ENCODE measurements at places on chromosomes 2 and 18.
A peak's percentile ranks its signal among the peaks of the same experiment; 100 is the strongest.

DNA sequence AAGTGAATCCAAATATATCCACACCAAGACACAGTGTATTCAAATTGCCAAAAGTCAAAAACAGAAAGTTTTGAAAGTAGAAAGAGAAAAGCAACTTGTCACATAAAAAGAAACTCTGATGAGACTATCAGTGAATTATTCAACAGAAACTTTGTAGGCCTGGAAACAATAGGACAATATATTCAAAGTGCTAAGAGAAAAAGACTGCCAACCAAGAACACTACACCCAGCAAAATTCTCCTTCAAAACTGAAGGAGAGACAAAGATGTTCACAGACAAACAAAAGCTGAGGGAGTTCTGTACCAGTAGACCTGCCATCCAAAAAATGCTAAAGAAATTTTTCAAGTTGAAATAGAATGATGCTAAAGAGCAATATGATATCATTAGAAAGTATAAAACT is 69.6 kb downstream of the GYPC start:
- no peak for DNase-seq

DNA sequence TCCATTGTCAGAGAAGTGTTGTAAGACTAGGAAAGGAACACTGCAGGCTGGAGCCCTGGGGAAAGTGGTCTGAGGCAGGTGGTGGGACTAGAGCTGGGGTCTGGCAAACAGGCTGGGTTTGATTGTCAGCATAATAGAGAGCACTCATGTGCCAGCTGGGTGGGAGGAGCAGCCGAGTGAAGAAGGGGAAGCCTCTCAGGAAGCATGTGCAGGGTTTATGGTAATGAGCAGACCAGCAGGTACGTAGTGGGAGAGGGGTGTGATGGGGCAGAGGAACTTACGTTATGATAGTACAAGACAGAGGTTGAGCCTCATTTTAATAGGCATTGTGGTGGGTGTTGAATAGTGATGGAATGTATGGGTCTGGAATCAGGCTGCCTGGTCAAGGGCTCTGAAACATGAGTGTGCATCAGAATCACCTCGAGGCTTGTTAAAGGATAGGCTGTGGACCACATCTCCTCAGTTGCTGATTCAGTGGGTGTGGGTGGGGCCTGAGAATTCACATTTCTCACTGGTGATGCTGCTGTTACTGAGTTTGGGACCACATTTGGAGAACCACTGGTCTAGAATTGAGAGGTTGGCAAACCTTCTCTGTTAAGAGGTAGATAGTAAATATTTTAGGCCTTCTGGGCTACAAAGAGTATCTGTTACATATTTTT is 1.7 kb upstream of the MGAT5 start:
- DNase-seq = no peak

DNA sequence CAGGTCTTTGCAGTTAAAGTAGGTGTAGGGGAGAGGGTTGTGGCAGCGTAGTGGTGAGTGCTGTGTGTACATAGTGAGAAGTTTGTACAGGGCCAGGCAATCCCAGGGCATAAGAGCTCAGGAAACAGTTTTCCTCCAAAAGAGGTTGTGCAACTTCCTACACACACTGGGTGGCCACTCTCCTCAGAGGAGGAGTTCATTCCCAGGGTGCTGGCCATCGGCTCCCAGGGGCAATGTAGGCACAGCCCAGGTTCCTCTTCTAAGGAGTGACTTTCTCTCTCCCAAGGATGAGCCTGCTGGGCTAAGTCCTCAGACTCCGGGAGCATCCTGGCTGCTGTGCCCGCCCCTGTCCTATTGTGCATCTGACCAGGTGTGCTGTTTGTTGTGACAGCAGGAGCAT is 3.0 kb downstream of the ACOXL start:
- DNase-seq = no peak

DNA sequence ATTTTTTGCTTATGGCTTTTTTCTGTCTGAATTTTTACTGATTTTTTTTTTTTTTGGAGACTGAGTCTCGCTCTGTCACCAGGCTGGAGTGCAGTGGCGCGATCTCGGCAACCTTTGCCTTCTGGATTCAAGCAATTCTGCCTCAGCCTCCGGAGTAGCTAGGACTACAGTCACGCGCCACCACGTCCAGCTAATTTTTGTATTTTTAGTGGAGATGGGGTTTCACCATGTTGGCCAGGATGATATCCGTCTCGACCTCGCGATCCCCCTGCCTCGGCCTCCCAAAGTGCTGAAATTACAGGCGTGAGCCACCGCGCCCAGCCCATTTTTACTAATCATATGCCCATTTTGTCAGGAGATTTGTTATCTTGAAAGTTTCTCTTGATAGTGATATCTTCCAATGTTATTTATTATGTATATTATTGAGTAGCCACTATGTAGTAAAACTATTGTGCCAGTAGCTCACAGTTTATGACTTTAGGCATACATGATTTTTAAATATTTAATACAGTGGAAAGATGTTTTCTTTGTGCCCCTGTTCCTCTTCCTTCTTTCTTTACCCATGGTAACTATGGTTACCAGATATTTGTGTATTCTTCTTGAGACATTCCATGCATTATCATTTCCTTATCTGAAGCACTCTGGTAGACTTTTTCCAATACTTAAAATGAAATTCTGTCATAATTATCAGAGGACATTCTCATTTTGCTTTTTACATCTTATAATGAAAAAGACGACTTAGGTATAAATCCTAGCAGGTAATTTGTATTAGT is 2.1 kb downstream of the HAT1 start:
- no peak for DNase-seq

- DNase-seq = no peak
Measured at GRCh38 chr2:233363744-233364235, 9.5 kb downstream of the DGKD start.

- no peak for DNase-seq
Measured at GRCh38 chr2:181520253-181520652, 63.1 kb downstream of the ITGA4 start.

DNA sequence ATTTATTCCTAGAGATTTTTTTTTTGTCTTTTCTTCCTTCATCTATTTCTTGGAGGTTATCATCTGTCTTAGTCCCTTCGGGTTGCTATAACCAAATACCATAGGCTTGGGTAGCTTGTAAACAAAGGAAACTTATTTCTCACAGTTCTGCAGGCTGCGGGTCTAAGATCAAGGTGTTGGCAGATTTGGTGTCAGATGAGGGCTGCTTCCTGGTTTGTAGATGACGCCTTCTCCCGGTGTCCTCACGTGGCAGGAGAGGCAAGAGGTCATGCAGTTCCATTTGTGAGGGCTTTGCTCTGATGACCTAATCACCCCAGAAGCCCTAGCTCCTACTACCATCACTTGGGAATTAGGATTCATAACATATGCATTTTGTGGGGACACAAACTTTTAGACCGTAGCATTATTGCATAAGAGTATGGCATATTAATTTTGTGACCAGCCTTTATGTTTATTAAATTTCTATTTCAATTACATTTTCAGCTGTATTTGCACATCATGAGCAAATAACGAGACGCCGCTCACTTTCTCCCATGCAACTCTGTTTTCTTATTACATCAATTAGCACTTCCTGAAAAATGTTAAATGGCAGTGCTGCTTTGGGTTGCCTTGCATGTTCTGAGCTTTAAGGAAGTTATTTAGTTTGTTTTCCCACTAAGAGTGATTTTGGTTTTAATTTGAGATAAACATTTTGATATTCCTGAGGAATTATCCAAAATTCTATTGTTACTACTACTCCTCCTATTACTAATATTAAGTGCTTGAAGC is 246.4 kb upstream of the HDAC4 start:
- DNase-seq = no peak

- DNase-seq = no peak
Measured at GRCh38 chr2:203904022-203904421, 32.5 kb upstream of the ICOS start.

DNA sequence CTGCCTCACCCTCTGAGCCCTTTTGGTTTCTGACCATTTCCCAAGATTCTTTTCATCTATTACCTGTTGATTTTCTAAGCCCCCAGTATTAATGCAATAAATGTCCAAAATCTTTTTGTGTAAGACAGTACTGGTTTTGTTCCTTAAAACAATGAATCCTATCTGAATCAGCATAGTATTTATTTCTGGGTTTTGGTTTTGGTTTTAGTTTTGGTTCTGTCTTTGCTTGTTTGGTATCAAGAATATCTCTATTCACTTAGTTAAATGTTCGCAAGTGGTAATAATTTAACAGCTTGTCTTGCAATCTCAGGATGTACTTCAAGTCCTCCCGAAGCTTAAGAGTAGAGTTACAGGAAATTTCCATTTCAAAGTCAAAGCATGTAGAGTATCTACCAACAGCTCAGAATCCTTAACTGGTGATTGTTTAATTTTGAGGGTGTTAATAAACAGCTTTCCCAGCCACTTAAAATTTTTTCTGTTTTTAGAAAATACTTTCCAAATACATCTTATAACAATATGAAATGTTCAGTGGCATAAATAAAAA is 67.7 kb upstream of the NEDD4L start:
- DNase-seq = no peak

DNA sequence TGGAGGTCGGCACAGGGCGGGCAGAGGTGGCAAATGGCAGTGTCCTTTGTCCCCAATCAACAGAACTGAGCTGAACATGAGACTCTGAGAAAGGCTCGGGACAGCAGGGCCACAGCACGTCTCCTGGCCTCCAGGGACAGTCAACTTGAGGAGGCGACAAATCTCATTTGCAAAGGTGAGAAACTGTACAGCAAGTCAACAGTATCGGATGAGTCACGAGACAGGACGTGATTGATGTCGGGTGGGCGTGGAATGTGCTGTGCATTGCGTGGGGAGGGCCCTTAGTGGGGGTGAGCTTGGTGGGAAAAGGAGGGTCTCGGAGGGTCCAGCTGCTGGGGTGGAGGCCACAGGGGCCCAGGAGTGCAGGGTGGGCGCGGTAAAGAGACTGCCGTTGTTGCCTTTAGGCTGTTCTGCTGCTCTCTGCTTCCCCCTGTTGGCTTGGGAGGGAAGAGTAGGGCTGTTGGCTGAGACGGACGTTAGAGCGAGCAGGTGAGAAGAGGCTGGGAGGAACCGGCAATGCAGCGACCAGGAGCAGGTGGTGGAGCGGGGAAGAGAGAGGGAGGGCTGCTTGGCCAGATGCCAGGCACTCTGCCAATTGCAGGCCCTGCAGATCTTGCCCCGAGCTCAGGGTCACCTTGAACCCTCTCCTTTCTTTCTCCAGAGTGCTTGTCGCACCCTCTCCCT is 164.3 kb downstream of the BCL2 start:
- DNase-seq = peak; percentile 65

GRCh38 chr2:5657231-5657630 is 35.0 kb upstream of the SOX11 start:
- DNase-seq = no peak

GRCh38 chr2:55916473-55917049 is 7.0 kb downstream of the EFEMP1 start:
- DNase-seq = no peak

DNA sequence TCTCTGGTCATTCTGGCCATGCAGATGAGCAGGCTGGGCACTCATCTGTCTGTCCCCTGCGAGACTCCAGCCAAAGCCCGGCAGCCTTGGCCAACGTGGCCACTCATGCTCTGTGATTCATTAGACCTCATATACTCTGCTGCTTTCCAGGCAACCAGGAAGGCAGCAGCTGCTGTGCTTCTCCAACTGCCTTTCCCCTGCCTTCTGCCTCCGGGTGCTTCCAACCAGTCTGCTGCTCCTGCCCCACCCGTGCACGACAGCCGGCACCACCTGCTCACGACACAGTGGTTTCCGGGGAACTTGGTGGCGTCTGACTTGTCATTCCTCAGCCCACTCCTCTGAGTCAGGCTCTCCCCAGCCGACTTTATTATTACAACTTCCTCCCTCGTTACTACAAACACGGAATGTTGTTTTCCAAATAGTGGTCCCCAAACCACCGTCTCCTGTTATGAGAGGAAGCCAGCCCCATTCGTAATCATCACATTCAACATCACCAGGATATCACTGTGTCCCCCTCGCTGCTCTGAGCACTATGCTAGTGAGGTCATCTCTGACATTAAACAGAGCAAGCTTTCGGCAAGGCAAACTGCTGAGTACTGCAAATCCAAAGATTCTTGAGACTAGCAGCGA is 392.4 kb downstream of the ALK start:
- no peak for DNase-seq

DNA sequence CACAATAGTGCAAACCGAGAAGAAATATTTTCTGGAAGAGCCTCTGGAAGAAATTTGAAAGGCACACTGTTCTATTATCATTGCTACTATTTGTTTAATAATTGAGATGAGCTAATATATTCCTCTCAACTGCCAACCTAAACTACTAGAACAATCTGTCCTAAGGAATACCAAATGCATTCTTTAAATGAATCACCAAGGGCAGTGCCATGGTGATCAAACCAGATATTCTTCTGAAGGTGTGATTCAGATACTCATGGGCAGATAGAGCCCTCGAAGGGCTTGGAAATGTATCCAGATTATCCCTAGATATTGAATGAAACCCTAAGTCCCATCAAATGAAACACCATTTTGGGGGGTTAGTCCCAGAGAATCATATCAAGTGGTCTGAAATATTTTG is 76.6 kb downstream of the FIGN start:
- no peak for DNase-seq

GRCh38 chr2:113257516-113258264 is 21.0 kb downstream of the PAX8 start:
- no peak for DNase-seq

DNA sequence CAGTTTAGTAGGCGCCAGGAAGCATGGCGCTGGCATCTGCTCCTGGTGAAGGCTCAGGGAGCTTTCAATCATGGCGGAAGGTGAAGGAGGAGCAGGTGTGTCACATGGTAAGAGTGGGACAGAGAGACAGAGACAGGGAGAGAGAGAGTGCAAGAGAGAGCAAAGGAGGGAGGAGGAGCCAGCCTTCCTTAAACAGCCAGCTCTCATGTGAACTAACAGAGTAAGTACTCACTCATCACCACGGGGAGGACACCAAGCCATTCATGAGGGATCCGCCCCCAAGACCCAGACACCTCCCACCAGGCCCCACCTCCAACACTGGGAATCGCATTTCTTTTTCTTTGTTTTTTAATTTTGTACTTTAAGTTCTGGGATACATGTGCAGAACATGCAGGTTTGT is 40.8 kb upstream of the CLASP1 start:
- no peak for DNase-seq

DNA sequence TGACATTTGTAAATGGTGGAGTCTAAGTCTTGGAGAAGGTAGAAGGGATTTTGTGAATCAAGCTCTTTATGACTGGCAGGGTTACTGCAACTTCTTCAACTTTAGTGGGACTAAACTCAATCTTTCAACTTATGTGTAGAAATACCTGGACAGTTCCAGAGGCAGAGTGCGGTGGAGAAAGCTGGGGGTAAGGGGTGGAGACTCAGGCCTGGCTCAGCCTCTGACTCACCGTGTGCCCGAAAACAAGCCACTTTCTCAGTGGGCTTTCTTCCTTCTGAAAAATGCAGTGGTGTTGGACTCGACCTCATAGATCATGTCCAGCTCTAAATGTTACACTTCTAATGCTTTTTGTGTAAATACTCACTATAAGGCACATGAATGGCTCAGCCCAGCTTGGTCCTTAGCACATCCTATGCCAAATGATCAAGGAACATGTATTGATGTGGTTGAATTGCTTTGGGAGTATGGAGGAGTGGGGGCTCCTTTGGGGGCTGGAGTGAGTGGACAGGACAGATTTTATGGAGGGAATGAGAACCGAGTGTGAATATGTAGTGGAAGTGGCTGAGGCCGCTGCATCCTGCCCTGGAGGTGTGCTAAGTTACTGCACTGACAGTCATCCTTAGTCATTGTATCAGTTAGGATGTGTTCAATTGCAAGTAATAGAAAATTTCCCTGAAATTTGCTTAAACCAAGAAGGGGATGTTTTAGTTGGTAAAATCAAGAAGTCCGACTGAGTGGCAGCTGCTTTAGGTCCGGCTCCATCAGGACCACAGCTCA is 32.2 kb upstream of the IGFBP5 start:
- DNase-seq = no peak

All from activated T-helper 1 cell treated with Interleukin-2 at 50 U/mL for 16 hours (primary cell).